Hippocampal formation (tissue), 2 donors: ENCODE measurements at places on chromosomes 7 and 10.

DNA sequence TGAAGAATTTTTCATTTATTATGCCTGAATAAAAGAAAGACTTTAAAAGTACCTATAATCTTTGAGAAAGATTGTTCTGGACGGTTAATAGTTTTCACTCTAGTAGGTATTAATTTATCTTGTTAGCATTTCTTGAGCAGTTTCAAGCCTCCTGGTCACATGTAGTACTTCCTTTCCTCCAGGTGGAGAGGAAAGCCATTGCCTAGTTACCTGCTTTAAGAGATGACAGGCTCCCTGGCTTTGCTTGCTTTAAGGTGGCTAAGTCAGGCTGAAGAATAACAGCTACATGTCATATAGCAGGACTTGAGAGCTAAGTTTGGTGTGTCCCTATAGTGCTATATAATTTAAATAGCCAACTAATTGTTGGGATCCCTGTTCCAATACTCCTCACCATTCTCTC is 160.2 kb downstream of the CDK14 start:
- no peak for DNase-seq

- no peak for DNase-seq
Observed at GRCh38 chr10:43318976-43319960, 52.2 kb upstream of the FXYD4 start.

DNA sequence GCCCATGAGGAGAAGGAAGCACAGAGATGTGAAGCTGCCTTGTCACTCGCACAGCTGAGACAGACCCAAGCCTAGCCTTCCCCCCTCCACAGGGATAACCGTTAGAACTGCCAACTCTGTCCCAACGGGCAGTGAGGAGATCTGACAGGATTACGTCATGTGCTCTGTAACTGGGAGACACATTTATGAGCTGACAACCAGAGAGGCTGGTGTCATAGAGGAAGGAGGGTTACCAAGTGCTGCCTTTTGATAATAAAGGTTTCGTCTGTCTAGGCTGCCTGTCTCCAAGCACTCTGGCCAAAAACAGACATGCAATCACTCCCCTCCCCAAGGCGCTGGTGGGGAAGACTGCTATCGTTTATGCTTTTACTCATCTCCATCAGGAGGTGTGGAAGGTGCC is 165.9 kb downstream of the PLXNA4 start:
- no peak for DNase-seq

- no peak for DNase-seq
Observed at GRCh38 chr10:132054564-132054963, 11.2 kb upstream of the JAKMIP3 start.

GRCh38 chr10:43944381-43945093 is 295.9 kb upstream of the ZNF32 start:
- DNase-seq, result no peak

DNA sequence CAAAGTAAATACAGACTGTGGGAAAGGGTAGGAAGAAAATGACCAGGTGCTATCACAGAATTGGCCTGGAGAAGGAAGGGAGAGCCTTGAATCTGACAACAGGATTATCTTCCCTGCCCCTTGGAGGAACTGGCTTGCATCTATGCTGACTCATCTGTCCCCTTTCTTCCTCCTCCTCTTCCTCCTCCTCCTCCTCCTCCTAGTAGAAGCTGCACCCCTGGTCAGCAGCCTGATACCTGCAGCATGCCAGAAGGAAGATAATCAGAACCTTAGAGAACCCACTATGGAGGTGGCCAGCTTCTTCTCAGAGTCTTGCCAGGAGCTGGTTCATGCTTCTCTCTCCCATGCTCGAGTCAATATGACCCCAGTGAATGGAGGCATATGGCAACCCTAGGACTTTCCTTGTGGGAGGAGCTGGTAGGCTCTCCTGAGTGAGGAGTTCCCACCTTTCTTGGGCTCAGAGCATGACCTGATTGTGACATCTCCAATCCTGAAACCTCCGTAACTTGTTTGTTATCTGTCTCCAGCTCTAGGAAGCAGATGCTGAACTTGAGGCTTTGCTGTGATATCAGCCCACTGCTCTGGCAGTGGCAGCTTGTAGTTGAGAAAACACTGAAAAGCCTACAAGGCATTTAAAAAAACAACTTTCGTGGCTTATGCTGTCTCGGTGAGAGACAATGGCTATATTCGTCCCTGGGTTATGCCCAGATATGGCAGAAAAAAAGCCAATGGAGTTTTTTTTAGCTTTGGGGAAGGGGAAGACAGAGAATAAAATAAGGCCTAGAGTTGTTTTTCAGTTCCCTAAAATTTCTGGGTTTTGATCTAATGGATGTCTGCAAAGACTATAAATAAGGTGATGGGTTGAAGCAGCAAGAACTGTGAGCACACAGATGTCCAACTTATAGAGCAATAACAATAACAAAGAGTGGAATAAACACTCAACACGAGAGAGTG is 60.6 kb downstream of the CDHR3 start:
- no peak for DNase-seq

DNA sequence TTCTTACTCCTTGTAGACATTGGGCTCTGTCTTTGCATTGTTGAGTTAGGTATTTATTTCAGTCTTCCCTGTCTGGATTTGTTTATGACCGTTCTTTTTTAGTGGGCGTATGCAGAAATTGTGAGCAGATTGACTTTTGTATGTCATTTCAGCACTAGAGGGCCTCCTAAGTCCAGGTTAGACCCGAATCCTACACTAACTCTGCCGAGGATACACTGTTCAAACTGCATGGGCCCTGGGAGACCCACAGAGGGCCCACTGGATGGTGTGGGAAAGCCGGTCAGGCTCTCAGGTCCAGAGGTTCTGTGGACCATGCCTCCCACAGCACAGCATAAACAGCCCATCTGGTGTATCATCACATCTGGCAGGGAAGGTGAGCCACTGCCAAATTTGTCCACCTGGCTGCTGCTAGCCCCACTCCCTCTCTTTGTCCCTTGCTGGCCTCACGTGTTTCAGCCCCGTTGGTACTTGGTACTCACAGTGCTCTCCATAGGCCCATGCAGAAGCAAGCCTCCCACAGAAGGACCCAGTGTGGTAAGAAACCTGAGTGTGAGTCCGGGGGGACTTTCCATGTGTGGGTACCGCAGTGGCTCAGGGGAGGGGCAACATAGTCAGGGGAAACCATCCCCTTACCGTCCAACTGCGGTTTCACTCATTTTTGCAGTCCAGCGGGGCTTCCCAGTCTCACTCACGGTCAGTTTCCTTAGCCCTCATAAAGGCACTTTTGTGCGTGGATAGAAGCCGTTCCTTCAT is 112.8 kb downstream of the APBB1IP start:
- no peak for DNase-seq

- no peak for DNase-seq
Observed at GRCh38 chr10:1057106-1057657, 997 bp downstream of the WDR37 start.

- DNase-seq, result no peak
Observed at GRCh38 chr10:1166828-1167275, 110.7 kb downstream of the WDR37 start.

- DNase-seq, result no peak
Observed at GRCh38 chr10:118330295-118331076, 11.6 kb downstream of the FAM204A start.

DNA sequence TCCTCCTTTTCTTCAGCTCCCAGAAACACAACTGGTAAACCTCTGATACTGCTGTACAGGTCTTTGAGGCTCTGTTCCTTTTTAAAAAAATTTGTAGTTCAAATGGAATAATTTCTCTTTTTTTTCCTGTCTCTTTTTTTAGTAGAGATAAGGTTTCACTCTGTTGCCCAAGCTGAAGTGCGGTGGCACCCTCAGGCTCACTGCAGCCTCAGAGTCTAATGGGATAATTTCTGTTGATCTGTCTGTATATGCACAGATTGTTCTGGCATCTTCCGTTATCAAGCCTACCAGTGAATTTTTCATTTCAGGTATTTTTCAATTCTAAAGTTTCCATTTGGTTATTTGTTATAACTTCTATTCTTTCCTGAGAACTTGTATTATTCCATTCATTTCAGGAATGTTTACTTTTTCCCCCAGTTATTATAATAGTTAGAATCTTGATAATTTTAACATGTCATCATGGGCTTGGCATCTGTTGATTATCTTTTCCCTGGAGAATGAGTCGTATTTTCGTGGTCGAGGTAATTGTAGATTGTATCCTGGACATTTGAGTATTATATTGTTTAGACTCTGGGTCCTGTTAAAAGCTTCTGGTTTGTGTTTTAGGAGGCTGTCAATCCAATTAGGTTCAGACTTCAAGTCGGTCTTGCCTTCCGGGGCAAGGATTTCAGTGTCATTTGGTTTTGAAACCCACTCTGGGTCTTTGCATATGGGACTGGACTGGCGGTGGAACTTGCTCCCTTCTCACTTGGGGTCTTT is 24.5 kb downstream of the CRCP start:
- no peak for DNase-seq

DNA sequence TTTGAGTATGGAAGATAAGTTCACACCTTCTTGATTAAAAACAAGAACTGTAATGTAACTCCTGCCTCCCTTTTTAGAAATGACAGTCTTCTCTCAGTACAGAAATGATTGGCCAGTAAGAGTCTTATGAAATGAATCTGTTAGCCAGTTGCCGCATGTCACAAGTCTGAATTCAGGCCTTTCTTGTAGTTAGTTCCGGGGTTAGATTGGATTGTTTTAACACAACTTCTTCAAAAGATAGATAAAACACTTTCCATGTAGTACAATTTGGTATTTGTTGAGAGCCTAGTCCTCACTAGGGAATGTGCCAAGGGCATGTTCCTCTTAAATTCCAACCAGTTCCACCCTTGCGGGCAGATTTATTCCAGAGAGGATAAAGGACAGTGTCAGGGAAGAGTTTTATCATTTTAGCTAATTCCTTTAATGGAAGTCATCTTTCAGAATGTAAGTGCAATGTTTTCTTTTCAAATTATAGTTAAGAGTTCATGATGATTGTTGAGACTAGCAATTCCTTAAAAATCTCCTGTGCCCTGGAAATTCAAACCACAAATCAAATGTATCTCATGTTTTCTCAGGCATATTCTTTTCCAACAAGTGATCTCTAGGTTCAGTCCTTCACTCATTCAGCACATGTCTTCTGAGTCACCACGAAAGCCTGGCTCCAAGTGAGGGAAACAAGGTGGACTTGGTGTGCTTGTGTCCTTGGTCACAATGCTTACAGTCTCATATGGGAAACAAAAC is 4.1 kb downstream of the FHIP2A start:
- no peak for DNase-seq

- DNase-seq, result no peak
Observed at GRCh38 chr10:70674560-70675495, 2.5 kb downstream of the ADAMTS14 start.

DNA sequence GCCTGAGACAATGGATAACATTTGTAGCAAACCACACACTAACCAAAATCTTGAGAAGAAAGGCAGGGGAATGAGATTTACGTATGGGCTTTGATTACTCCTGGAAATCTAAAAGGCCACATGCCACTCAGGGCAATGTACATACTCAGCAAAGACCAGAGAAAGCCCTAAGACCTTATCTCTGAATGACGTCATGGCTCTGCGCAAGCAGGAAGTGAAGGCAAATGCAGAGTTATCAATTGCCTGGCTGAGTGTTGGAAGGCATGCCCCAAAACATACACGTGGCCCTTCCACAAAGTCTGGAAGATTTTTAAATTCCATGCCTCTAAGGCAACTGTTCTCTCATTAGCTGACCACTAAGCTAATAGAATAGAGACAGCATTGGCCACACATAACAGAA is 90.9 kb upstream of the NRBF2 start:
- DNase-seq, result no peak

DNA sequence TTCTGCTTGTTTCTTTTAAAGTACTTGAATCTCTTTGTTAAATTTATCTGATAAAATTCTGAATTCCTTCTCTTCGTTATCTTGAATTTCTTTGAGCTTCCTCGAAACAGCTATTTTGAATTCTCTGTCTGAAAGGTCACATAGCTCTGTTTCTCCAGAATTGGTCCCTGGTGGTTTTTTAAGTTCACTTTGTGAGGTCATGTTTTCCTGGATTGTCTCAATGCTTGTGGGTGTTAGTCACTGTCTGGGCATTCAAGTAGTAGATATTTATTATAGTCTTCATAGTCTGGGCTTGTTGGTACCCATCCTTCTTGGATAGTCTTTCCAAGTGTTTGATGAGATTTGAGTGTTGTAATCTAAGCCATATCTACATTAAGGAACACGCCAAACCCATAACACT is 1060.6 kb downstream of the LRMDA start:
- no peak for DNase-seq

- DNase-seq, result no peak
Observed at GRCh38 chr10:49150426-49150825, 16.6 kb upstream of the FAM170B start.
